ENCODE measurements at places on chromosomes 6 and 20. TPM values are rescaled to one million over a fixed set of nuclear protein-coding genes. Genes with fewer than 3 reads are reported as not detected.

Gene PPP1R14C
- total RNA-seq: 0.89 TPM

Gene PAK5
- total RNA-seq: not detected

Gene RBPJL
- total RNA-seq: not detected

Gene ADGB
- not detected for total RNA-seq

Gene ZNF831
- not detected for total RNA-seq

Gene SLC22A16
- total RNA-seq: not detected

Gene ISM1
- total RNA-seq: 0.43 TPM

Gene PRELID3B
- total RNA-seq: 57.3 TPM

Gene DSP
- 32.3 TPM for total RNA-seq

Gene DNAH8
- total RNA-seq: not detected

Gene AIF1
- total RNA-seq: not detected

Gene SLC2A10
- not detected for total RNA-seq

Gene TRIM31
- 1.2 TPM for total RNA-seq

Gene PCSK2
- total RNA-seq: not detected

Gene ROMO1
- total RNA-seq: 365 TPM

Gene NMBR
- not detected for total RNA-seq

Gene MOXD1
- total RNA-seq: 2.3 TPM

Gene BPIFA1
- total RNA-seq: not detected

Gene FRMD1
- 0.02 TPM for total RNA-seq

Gene KCNK5
- 1.2 TPM for total RNA-seq

Gene ADAT2
- 3.5 TPM for total RNA-seq

Gene FGD2
- not detected for total RNA-seq

Gene MYLK4
- 0.15 TPM for total RNA-seq

Gene BPIFB1
- not detected for total RNA-seq

Gene SUPT3H
- total RNA-seq: 4.6 TPM

Gene SOD2
- 184 TPM for total RNA-seq

Gene XKR7
- total RNA-seq: not detected

Gene RIMS4
- 1.5 TPM for total RNA-seq

Gene BPI
- not detected for total RNA-seq

Gene TMEM200A
- total RNA-seq: 0.03 TPM

Gene PDYN
- total RNA-seq: not detected

Gene SALL4
- 1.4 TPM for total RNA-seq

Gene SMLR1
- not detected for total RNA-seq

Gene BCL2L1
- 204 TPM for total RNA-seq

Gene ITPR3
- total RNA-seq: 45.8 TPM

Gene DHX16
- 29.6 TPM for total RNA-seq

Gene SLC26A8
- not detected for total RNA-seq

Gene PROKR2
- total RNA-seq: not detected

Gene MUCL3
- 0.06 TPM for total RNA-seq

Gene FANCE
- 2.8 TPM for total RNA-seq

Gene ELOVL5
- total RNA-seq: 62.3 TPM

Gene PPIL6
- total RNA-seq: 2.9 TPM

Gene HSPA1A
- total RNA-seq: 374 TPM

Gene ADGRG6
- total RNA-seq: 39.7 TPM

Gene ABHD16B
- not detected for total RNA-seq

Gene MCHR2
- total RNA-seq: not detected

Gene OR5V1
- total RNA-seq: not detected

Gene ANGPT4
- total RNA-seq: 0.01 TPM

Gene SYTL3
- 0.98 TPM for total RNA-seq

Gene SLC17A1
- not detected for total RNA-seq

Gene PDE7B
- total RNA-seq: 1.4 TPM

Data from A549 treated with CORT108297 at 1 μM for 4 hours (cell line).